ENCODE measurements at places on chromosomes 7 and 10.

GRCh38 chr7:4751398-4751947, 23.9 kb upstream of the AP5Z1 start:
- no peak for DNase-seq

- no peak for DNase-seq
These were observed 81.9 kb upstream of the CAPZA2 start for GRCh38 chr7:116780521-116780920.

DNA sequence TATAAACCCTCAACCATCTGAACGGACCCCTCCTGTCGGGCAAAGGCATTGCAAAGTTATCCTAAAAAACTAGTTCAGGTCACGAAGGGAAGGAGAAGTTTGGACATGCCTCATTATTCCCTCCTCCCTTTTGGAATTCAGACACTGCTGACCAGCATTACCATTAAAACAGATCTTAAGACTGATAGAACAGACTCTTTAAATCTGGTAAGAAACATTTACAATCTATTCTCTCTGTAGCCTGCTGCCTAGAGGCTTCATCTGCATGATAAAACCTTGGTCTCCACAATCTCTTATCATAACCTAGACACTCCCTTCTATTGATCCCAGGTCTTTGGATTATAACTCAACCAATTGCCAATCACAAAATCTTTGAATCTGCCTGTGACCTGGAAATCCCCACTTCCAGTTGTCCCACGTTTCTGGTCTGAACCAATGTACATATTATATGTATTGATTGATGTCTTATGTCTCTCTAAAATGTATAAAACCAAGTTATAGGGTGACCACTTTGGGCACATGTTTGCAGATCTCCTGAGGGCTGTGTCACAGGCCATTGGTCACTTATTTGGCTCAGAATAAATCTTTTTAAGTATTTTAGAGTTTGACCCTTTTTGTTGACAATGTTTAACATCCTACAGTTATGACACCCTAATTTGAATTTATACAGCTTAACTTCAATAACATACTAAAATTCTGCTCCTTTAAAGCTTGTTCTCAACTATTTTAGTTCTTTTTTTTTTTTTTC, 23.5 kb upstream of the CNNM2 start:
- DNase-seq: no peak

DNA sequence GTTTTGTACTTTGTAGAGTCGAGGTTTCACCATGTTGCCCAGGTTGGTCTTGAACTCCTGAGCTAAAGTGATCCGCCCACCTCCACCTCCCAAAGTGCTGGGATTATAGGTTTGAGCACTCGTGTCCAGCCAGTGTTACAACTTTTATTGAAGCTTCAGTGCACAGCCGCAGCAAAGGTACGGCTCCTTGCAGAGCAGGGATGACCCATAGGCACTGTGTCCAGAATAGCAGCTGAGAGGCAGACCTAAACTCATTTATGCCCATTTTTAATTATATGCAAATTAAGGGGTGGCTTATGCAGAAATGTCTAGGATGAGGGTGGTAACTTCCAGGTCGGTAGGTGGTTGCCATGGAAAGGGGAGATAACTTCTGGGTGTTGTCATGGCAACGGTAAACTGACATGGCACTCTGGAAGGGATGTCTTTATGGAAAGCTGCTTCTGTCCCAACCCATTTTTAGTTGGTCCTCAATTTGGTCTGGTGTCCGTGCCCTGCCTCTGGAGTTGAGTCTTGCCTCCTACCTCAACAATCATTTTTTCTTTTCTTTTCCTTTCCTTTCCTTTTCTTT, 22.7 kb downstream of the NYAP1 start:
- no peak for DNase-seq

DNA sequence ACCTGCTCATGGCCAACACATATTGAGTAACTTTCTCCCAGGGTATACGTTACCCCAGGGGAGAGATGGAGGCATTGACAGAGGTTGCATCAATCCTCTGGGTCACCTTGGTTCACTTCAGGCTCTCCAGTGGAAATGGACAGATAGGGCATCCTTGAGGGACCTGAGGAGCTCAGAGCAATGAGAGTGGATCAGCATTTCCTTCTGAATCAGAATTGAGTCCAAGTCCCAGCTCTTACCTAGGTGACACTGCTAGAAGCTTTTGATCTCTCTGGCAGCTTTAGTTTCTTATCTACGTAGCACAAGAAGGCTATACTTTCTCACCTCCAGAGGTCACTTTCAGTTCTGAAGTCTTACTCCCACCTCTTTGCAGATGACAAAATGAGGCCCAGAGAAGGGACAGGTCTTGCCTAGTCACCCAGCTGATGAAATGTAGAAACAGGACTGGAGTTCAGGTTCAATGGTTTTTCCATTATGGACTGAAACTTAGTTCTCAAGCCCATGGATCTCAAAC, 35.2 kb downstream of the PANK1 start:
- DNase-seq: no peak

DNA sequence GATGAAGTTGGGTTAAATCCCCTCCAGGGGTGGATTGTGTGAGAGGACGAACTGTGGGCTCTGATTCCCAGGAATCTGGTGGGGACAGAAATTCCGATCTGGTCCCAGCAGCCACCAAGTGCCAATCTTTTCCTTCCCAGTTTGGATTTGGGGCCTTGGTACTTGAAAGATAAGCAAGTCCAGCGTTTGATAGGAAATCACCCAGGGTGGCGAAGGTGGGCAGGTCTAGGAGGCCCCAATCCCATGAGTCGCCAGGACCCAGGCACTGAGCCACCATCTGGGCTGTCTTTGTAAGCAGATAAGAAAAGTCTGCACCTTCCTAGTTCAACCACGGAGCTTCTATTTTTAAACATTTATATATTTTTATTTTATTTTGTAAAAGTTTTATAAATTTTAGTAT, 122.6 kb upstream of the LSM8 start:
- no peak for DNase-seq

GRCh38 chr7:50369143-50370026, 64.9 kb downstream of the IKZF1 start:
- DNase-seq: no peak

DNA sequence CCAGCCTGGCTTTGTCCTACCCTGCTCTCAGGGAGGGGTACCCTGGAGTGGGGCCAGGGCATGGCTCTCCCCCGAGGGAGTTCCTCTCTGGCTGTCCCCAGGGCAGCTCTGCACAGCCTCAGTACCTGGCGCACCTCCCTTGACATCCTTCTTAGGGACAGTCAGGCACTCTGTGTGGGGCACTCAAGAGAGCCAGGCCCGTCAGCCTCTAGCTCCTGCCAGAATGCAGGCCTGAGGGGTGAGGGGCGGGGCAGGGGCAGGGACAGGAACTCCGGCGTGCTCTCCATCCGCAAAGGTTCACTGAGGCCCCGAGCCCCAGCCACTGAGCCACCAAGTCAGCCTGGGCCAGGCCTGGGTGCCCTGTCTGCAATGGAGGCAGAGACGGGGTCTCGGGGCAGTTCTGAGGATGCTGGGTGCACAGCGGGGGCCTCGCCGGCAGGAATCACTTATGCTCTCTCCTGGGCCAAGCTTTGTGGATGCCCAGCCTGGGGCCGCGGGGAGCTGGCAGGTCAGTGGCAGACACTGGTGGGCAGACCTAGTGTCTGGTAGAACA, 10.1 kb downstream of the LIMK1 start:
- no peak for DNase-seq

DNA sequence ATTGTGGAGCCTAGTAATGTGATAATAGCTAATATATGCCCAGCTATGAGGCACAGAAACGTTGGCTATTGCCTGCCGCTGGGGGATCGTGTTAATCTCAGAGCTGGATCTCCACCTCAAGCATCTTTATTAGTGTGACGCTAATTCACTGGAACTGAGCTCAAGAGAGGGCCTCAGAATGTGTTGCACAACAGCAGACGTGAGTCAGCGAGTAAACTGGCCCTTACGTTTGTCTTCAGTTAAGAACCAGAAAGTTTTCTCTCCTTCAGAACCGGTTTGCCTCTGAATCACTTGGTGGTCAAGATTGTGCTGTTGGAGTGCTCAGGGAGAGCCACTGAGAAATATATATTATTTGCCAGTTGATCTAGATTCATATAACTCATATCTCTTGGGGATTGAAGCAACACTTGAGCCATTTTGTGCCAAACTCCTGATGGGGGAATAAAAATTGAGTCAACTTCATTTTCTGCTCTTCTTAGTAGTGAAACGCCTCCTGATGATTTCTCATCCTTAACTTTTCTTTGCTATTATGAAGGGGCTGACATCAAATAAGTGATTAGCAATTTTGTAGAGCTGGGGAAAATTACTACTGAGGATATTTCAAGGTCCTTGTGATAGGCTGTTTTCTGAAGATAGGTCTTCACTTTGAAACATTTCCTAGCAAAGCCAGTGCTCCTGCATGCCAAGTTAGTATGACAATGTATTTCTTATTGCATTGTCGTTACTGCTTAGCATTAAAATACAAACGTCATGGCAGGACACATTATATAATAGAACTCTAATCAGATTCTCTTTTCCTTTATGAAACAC, 22.3 kb downstream of the BZW2 start:
- DNase-seq: no peak

GRCh38 chr7:104986628-104987259, 27.3 kb upstream of the KMT2E start:
- DNase-seq: no peak

- DNase-seq: no peak
These were observed 3.9 kb upstream of the WDR91 start for GRCh38 chr7:135215180-135215579.

DNA sequence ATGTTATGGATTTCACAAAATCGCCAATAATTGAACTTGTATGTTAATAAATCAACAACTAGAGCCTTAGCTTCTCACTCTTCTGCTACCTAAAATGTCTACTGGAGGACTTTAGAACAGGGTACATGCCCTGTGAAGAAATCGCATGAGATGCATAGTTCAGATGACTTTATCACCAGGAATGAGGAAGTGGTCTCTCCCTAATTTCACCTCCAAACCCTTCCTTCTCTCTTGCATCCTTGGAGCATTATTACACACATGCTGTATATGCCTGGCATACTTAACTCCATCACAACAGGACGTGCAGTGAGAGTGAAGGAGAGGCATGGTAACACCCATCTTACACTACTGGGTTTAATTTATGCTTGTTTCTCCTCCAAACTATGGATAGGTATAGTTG, 27.8 kb downstream of the RHEB start:
- DNase-seq: no peak

- DNase-seq: no peak
These were observed 184.2 kb upstream of the BET1 start for GRCh38 chr7:94188350-94188749.

- DNase-seq: no peak
These were observed 37.1 kb downstream of the MAD1L1 start for GRCh38 chr7:2195400-2196246.

Measured in stimulated activated CD4-positive, alpha-beta T cell treated with anti-CD3 and anti-CD28 coated beads, Interleukin-12 subunit alpha, Interleukin-12 subunit beta, amount 100 ng/mL, for 4 hours (primary cell).